ENCODE measurements at places on chromosomes 4 and X.
A peak's percentile ranks its signal among the peaks of the same experiment; 100 is the strongest.

DNA sequence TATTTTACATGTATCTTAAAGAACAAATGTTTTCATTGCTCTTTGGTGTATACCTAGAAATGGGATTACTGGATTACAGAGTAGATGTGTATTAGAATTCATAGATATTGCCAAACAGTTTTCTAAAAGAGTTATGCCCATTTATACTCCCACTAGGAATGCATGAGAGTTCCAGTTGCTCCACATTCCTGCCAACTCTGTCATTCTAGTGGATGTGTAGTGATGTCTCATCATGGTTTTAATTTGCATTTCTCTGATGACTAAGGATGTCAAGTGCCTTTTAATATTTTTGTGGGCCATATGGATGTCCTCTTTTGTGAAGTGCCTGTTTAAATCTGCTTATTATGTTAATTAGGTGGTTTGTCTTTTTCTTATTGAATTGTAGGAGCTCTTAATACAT is 65.6 kb upstream of the BMP2K start:
- DNase-seq = peak; percentile 12

DNA sequence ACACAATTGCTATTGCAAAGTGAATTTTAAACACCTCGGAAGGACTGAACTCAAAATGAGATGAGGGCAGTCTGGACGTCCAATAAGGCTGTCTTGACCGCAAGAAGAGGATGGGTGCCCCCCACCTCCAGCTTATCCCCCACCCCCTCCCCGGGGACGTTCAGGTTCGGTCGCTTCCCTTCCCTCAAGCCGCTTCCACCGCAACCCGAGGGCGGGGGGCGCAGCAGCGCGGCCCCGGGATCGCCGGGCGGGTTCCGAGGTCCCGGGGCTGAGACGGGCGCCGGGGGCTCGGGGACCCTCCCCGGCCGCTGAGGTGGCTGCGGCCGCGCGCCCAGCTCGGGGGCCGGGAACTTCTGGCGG is 480 bp downstream of the USP46 start:
- DNase-seq = no peak

DNA sequence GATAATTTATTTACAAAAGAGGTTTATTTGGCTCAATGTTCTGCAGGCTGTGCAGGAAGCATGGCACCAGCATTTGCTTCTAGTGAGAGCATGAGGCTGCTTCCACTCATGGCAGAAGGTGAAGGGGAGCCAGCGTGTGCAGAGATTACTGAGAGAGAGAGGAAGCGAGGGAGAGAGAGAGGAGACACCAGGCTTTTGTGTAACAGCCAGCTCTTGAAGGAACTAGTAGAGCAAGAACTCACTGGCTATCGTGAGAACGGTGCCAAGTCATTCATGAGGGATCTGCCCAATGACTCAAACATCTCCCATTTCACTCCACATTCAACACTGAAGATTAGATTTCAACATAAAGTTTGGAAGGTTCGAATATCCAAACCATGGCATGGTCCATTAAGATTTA is 12.7 kb downstream of the GUCY1A1 start:
- DNase-seq = peak; percentile 15

DNA sequence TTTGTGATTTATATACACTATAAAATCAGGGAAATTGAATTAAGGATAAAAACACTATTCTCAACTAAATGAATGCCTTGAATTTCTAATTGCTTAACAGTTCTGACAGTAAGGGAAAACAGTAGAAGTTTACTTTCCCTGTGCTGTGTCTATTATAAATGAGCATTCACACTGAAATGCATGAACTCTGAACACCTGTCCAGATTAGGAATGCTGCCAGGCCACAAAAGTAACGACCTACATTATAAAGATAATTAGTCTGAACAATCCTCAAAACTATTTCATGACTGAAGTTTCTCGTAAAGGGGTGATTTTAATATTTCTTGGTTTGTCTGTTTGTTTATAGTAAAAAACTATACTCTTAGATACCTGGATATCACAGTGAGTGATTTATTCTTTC is 2.0 kb downstream of the NDST3 start:
- DNase-seq = no peak

All from fibroblast of the aortic adventitia (primary cell).